Spleen (tissue), 13 donors: ENCODE measurements at places on chromosomes 11 and 22. TPM values are rescaled to one million over a fixed set of nuclear protein-coding genes. Genes with fewer than 3 reads are reported as not detected.

The CRYAB gene
- polyA plus RNA-seq, result 63.3 TPM

The NNMT gene
- 265 TPM for polyA plus RNA-seq

The MTA2 gene
- 58.5 TPM for polyA plus RNA-seq

The GDPD5 gene
- 248 TPM for polyA plus RNA-seq

The SPINDOC gene
- 6.9 TPM for polyA plus RNA-seq

The OMP gene
- not detected for polyA plus RNA-seq

The CBLIF gene
- polyA plus RNA-seq, result not detected

The NAALADL1 gene
- polyA plus RNA-seq, result 19.5 TPM

The SPDYC gene
- polyA plus RNA-seq, result 0.11 TPM

The POU2AF2 gene
- polyA plus RNA-seq, result not detected

The ADM gene
- 7.8 TPM for polyA plus RNA-seq

The PICK1 gene
- 20.3 TPM for polyA plus RNA-seq

The SREBF2 gene
- 49.4 TPM for polyA plus RNA-seq

The HMGXB4 gene
- 4.0 TPM for polyA plus RNA-seq

The MPEG1 gene
- polyA plus RNA-seq, result 46.0 TPM

The CD248 gene
- polyA plus RNA-seq, result 2.0 TPM

The SAA4 gene
- polyA plus RNA-seq, result not detected

The KRTAP5-10 gene
- 0.08 TPM for polyA plus RNA-seq

The ACRV1 gene
- polyA plus RNA-seq, result not detected

The NUMA1 gene
- polyA plus RNA-seq, result 164 TPM

The PARVG gene
- 204 TPM for polyA plus RNA-seq

The IL18 gene
- 77.5 TPM for polyA plus RNA-seq

The SLC5A1 gene
- 0.54 TPM for polyA plus RNA-seq

The GSTT2B gene
- 4.7 TPM for polyA plus RNA-seq

The TH gene
- 0.38 TPM for polyA plus RNA-seq

The FOLR3 gene
- 7.3 TPM for polyA plus RNA-seq

The FADS2 gene
- polyA plus RNA-seq, result 5.5 TPM

The OR4B1 gene
- polyA plus RNA-seq, result not detected

The OR10A2 gene
- polyA plus RNA-seq, result not detected

The RFPL3 gene
- polyA plus RNA-seq, result not detected

The PDE3B gene
- polyA plus RNA-seq, result 4.0 TPM
